ENCODE measurements at places on chromosomes 6 and 20. TPM values are rescaled to one million over a fixed set of nuclear protein-coding genes. Genes with fewer than 3 reads are reported as not detected.
A peak's percentile ranks its signal among the peaks of the same experiment; 100 is the strongest.

GRM1 gene
- total RNA-seq = not detected

TRIM40 gene
- total RNA-seq = not detected

ALDH5A1 gene
- 3.6 TPM for total RNA-seq

LAMA2 gene
- total RNA-seq = 0.05 TPM

BEND6 gene
- total RNA-seq = not detected

WFDC2 gene
- not detected for total RNA-seq

DNA sequence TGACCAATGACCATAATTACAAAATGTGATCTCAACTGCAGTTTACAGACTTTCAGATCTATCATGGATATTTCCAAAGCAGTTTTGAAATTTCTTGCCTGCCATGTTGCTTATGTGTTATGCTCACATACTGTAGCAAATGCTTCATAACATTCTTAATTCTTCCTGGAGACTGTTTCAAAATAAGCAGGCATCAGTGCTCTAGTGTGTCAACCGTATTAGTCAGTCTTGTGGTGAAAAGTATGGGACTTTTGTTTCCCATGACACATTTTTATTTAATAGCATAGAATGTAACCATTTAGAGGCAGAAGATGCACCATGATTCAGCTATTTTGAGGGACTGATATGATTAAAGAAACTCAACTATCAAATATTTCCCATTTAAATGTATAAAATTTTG is 1.7 kb downstream of the POPDC3 start:
- DNase-seq = no peak
- H3K36me3 ChIP-seq = no peaks in the 10 kb centered on the region
- no peak overlapping the region for H3K27ac ChIP-seq
- H3K27me3 ChIP-seq = peaks cover 46% of the 10 kb centered on the region
- no peaks in the 10 kb centered on the region for H3K4me1 ChIP-seq
- no peak overlapping the region for H3K4me3 ChIP-seq

GRCh38 chr6:5190507-5190906 is 70.2 kb downstream of the LYRM4 start:
- H3K4me1 ChIP-seq = no peaks in the 10 kb centered on the region
- H3K27ac ChIP-seq = no peak overlapping the region
- H3K27me3 ChIP-seq = no peaks in the 10 kb centered on the region
- no peak overlapping the region for H3K4me3 ChIP-seq
- H3K36me3 ChIP-seq = no peaks in the 10 kb centered on the region

- no peaks in the 10 kb centered on the region for H3K4me1 ChIP-seq
- DNase-seq = no peak
- H3K4me3 ChIP-seq = no peak overlapping the region
- H3K27ac ChIP-seq = no peak overlapping the region
- H3K36me3 ChIP-seq = no peaks in the 10 kb centered on the region
- no peaks in the 10 kb centered on the region for H3K27me3 ChIP-seq
Observed at GRCh38 chr6:77825204-77825603, 172.4 kb downstream of the MEI4 start.

DNA sequence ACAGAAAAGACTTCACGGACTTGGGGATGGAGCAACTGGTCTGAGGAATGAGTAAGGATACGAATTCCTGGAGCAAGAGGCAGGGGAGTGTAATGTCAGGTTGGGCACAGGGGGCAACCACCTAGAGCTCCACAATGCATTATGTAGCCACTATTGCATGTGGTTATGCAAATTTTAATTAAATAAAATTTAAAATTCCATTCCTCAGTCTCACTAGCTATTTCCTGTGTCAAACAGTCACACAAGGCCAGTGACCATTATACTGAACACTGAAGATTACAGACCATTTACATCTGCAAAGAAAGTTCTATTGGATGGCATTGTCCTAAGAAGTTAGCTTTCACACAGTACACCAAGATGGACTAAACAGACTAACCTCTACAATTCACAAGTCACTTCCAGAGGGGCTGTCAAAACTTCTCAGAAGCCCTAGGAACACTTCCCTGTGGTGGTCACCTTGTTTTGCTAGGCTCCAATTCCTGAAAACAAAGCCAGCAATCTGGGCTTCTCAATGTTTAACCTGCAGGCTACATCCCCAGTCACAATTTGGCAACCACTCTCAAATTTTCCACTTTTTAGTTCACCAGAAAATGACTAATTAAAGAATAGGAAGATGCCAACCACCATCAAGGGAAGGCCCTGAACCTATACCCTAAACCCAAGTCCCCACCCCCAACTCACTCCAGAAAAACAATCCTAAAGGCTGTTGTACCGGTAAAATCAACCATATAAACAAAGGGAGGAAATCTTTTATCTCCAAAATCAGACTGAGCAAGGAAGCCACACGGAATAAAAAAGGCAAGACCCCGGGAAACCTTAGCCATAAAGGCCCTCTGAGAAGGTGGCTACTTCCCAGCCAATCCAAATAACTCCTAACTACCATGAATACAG is 34.2 kb upstream of the C20orf203 start:
- no peak for DNase-seq
- H3K4me3 ChIP-seq = no peak overlapping the region
- peaks cover 30% of the 10 kb centered on the region for H3K36me3 ChIP-seq
- H3K27ac ChIP-seq = no peak overlapping the region
- H3K4me1 ChIP-seq = no peaks in the 10 kb centered on the region

DNA sequence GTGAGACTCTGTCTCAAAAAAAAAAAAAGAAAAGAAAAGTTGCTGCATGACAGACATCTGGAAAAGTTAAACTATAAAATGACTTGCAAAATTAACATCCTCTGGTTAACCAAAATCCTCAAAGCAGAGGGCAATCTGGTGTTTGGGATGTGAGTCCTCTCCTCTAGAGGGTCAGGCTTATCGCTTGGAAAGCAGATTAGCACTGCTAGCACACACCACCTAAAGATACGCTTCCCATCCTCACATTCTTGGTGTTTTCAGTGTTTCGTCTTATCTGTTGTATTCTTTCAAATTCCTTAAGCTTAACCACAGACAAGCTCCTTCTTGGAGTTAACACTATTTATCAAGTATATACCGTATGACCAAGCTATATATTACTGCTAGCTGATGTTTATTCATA is 198.0 kb downstream of the SOX4 start:
- no peak overlapping the region for H3K4me3 ChIP-seq
- H3K36me3 ChIP-seq = no peaks in the 10 kb centered on the region
- H3K4me1 ChIP-seq = no peaks in the 10 kb centered on the region
- DNase-seq = no peak
- no peaks in the 10 kb centered on the region for H3K27me3 ChIP-seq
- no peak overlapping the region for H3K27ac ChIP-seq

DNA sequence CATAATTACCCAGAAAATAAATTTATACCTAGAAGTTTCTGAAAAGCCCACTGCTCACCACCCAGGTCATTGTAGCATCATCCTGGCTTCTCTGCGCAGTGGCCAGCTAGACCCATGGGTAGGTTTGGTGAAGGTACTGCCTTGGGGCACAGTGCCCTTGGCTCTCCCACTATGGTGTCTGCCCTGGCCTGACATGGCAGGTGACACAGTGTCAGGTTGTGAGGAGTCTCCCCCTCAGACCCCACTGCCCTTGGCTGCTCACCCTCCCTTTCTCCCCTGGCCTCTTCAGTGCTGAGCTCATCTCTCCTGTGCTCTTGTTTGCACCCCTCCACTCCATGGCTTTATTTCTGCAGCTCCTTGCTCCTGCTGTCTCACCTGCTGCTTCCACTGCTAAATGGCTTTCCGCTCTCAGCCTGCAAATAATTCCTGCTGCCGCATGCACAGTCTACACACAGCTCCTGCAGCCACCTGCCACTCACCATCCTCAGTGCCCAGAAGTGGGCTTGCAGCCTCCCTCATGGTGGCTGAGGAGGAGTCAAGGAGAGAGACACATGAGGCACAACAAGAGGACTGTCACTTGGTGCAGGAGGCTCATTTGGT is 313.4 kb upstream of the MOCS1 start:
- peaks cover 3% of the 10 kb centered on the region for H3K27me3 ChIP-seq
- no peaks in the 10 kb centered on the region for H3K4me1 ChIP-seq
- no peaks in the 10 kb centered on the region for H3K36me3 ChIP-seq
- H3K27ac ChIP-seq = no peak overlapping the region
- no peak for DNase-seq

DNA sequence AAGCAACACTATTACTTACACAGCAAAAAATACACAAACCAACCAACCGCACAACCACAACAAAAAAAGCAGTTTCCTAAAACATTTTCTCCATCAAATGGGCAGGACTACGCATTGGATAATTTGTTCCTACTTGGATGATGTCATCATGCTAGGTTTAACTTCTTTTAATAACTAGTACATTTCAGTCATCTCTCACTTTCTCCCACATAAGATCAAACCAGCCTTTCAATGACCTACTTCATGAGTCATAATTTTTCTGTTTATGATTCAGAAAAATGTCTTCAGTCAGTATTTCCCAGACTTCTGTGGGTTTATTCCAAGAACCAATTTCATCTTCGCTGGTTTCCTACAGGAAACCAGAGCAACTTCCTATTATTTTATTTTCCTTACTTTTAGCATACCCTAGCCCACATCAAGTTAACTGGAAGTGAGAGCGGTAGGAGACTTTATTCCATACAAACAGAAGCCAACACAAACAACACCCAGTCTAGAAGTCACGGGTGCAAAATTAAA is 134.2 kb downstream of the GMDS start:
- DNase-seq = no peak
- H3K4me1 ChIP-seq = no peaks in the 10 kb centered on the region
- no peak overlapping the region for H3K4me3 ChIP-seq
- H3K36me3 ChIP-seq = no peaks in the 10 kb centered on the region
- H3K27ac ChIP-seq = no peak overlapping the region
- H3K27me3 ChIP-seq = no peaks in the 10 kb centered on the region

GRCh38 chr20:64176551-64176950 is 12.3 kb downstream of the MYT1 start:
- DNase-seq = no peak
- peaks cover 6% of the 10 kb centered on the region for H3K4me1 ChIP-seq
- no peaks in the 10 kb centered on the region for H3K36me3 ChIP-seq
- H3K27me3 ChIP-seq = peaks cover 7% of the 10 kb centered on the region
- no peak overlapping the region for H3K27ac ChIP-seq

DNA sequence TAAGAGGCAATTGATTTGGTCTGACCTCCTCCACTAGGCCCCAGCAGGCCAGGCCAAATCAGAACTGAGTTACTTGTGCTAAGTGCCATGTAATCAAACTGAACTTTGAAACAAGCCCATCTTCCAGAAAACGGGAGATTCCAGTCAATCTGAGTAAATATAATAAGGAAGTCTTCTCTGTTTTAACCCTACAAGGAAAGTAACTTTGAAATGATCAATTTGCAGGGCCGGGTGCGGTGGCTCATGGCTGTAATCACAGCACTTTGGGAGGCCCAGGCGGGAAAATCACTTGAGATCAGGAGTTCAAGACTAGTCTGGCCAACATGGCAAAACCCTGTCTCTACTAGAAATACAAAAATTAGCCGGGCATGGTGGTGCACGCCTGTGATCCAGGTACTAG is 2.0 kb upstream of the SHLD1 start:
- no peak for DNase-seq
- H3K27me3 ChIP-seq = no peaks in the 10 kb centered on the region
- no peaks in the 10 kb centered on the region for H3K36me3 ChIP-seq
- no peak overlapping the region for H3K27ac ChIP-seq

DNA sequence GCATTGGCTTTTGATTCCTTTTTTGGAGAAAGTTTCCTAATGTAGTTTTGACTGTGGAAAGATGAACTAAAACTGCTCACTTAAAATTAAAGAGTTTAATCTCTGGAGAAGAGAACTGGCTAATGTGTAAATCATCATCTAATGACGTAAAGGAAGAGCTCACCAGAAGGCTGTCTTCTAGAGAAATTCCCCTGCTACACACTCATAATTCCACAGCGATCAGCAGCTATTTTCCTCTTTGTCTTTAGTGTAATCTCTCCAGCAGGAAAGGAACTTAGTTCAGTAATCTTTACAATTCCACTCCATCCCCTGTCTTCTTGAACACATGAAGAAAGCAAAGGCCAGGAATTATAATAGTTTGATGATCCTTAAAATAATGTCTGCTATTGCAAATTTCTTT is 15.8 kb downstream of the SPTLC3 start:
- no peaks in the 10 kb centered on the region for H3K4me1 ChIP-seq
- no peak overlapping the region for H3K27ac ChIP-seq
- H3K4me3 ChIP-seq = no peak overlapping the region

DNA sequence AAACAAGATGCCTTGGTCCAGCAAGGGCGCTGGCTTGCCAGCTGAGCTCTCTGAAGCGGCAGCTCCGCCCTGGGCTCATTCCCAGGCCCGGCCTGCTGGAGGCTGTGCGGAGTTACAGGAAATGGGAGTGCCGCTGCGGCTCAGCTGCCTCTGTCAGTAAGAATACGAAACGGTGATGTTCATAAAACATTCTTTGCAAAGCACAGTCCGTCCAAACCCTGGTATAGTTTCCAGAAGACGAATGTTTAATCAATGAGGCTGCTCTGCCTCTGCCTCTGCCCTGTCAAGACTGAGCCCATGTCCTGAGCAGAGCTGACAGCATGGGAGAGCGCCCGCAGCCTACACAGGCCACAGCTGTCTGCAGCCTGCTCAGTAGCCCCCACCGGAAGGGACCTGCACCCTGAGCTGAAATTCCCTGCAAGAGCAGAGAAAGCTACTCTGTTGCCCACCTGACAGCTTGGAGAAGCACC is 153.3 kb upstream of the SNX9 start:
- no peaks in the 10 kb centered on the region for H3K36me3 ChIP-seq
- H3K4me3 ChIP-seq = no peak overlapping the region
- no peak overlapping the region for H3K27ac ChIP-seq
- H3K27me3 ChIP-seq = no peaks in the 10 kb centered on the region
- peaks cover 12% of the 10 kb centered on the region for H3K4me1 ChIP-seq
- no peak for DNase-seq

DNA sequence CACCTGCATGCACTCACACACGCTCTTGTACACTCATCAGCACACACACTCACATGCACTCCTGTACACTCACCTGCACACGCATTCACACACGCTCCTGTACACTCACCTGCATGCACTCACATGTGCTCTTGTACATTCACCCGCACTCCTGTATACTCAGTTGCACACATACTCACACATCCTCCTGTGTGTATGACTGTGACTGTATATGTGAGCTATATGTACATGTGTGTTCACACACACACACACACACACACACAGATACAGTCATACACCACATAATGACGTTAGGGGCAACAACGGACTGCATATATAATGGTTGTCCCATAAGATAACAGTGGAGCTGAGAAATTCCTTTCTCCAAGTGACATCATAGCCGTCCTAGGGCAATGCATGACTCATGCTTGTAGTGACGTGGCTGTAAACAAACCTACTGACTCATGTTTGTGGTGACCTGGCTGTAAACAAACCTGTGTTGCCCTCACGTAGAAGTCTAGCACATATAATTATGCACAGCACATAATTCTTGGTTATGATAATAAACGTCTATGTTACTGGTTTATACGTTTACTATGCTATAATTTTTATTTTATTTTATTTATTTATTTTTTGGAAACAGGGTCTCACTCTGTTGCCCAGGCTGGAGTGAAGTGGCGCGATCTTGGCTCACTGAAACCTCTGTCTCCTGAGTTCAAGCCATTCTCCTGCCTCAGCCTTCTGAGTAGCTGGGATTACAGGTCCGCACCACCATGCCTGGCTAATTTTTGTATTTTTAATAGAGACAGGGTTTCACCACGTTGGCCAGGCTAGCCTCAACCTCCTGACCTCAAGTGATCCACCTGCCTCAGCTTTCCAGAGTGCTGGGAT is 22.8 kb upstream of the TAF4 start:
- H3K27me3 ChIP-seq = peaks cover 2% of the 10 kb centered on the region
- no peaks in the 10 kb centered on the region for H3K4me1 ChIP-seq
- DNase-seq = no peak
- H3K36me3 ChIP-seq = no peaks in the 10 kb centered on the region
- no peak overlapping the region for H3K4me3 ChIP-seq

- H3K27ac ChIP-seq = peak overlapping the region; percentile 90
- DNase-seq = peak; percentile 17
- peak overlapping the region; percentile 71 for H3K4me3 ChIP-seq
- H3K36me3 ChIP-seq = no peaks in the 10 kb centered on the region
- H3K4me1 ChIP-seq = peaks cover 16% of the 10 kb centered on the region
Observed at GRCh38 chr6:28081486-28081751, 1.1 kb downstream of the ZNF165 start.

Measured in CD4-positive, alpha-beta T cell (primary cell).